ENCODE measurements at places on chromosomes 4 and X.
A peak's percentile ranks its signal among the peaks of the same experiment; 100 is the strongest.

DNA sequence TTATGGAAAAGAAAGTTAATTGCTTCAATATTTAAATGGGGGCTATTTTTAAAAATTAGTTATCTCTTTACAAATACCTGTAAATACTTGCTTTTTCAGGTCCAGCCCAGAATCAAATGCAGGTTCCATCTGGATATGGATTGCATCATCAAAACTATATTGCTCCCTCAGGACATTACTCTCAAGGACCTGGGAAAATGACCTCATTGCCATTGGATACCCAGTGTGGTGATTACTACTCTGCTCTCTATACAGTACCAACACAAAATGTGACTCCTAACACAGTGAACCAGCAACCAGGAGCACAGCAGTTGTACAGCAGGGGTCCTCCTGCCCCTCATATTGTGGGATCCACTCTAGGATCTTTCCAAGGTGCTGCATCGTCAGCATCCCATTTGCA, 29.2 kb downstream of the SEC24B start:
- DNase-seq: no peak

- no peak for DNase-seq
Measured at GRCh38 chr4:157245351-157245750, 24.8 kb downstream of the GRIA2 start.

DNA sequence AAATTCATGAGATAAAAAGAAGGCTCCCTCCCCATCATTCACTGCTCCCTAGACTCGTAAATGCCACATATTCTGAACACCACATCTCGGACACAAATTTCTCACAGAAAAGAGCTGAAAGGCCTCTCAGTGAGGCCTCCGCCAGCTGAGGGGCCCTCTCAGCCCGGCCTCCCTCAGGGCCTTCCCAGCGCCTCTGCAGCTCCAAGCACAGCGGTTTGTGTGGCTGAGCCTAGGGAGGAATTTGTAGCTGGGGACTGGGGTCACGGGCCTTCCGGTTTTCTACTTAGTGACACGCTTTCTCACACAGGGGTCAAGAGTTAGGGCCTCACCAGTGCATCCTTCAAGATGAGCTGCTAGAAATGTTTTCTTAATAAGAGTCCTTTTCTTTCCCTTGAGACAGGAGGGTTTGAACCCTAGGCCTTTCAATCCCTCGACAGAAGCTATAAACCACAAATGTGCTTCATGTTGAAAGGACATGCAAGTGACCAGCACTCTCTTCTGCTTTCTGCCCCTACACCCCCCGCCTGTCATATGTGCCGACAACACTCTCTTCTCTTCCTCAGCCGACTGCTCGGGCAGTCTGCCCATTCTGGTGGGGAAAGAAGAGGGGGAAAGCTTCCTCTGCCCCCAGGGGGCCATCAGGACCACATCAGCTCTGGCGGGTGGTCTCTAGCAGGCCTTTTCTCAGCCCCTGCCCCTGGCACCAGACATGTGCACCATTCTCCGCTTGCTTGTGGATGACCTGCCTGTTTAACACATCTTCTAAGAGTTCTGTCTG, 104.9 kb downstream of the CHIC2 start:
- no peak for DNase-seq

GRCh38 chr4:183571350-183571941, 66.6 kb downstream of the ING2 start:
- peak; percentile 25 for DNase-seq

GRCh38 chr4:162015090-162015489, 148.7 kb downstream of the FSTL5 start:
- no peak for DNase-seq

- peak; percentile 81 for DNase-seq
Measured at GRCh38 chr4:83639849-83640493, 104.1 kb downstream of the GPAT3 start.

All from cardiac muscle cell (in vitro differentiated cells and primary cell).